ENCODE measurements at places on chromosomes 5 and 9.

- no peak for DNase-seq
Measured at GRCh38 chr9:128635266-128636023, 21.2 kb downstream of the DYNC2I2 start.

DNA sequence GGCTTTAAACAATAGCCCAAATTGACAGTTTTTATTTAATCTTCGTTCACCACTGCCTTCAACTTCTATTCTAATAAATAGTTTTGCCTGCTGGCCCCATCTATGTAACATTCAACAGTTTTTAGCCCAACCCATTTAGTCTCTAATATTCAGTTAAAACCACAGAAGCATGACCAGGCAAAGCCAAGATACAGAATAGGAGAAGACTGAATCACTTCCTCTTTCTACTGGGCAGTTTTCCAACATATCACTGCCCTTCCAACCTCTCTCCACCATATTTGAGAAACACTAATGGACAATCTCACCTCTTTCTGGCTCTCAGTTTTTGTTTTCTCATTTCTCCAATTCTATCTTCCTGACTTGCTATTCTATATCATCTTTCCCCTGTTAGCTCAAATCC, 352.9 kb downstream of the DNAH5 start:
- DNase-seq, result no peak

GRCh38 chr9:15426019-15426418, 3.3 kb downstream of the SNAPC3 start:
- no peak for DNase-seq

GRCh38 chr9:75033791-75034473, 5.8 kb upstream of the CARNMT1 start:
- DNase-seq, result no peak

GRCh38 chr9:98045234-98046179, 11.0 kb upstream of the NANS start:
- no peak for DNase-seq

GRCh38 chr9:114525513-114525912, 20.2 kb upstream of the WHRN start:
- DNase-seq, result no peak

DNA sequence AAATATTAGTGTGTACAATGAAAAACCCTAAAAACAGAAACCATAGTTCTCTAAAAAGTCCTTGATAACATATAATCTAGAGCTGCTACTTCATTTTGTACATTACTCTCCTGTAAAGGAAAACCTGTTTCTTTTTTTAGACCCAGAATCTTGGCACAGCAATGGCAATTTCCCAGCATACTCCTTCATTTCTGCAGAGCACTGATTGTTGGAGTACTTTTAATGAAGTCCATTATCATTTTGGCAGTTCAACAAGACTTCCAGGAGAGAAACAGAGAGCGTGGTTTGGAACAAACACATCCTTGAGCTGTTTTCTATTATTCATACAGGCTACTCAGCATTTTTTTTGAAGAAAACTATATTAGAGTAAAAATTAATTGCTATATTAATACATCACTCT, 22.7 kb upstream of the MROH2B start:
- no peak for DNase-seq

GRCh38 chr9:27565696-27566095, 7.6 kb downstream of the C9orf72 start:
- no peak for DNase-seq

DNA sequence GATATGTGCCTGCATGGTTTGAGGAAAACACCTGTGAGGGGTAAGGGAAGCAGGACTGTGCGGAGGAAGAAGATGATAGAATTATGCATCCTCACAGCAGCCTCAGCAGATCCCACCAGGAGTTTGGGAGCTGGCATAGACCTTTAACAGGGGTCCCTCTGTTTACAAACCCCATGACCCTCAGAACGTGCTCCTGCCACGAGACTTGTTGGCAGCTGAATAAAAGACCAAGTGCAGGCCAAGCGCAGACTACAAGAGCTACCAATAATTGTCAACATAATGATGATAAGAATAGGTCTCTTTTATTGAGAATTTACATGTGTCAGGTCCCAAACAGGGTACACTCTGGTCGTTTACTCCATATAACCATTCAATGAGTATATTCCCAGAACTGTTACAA, 236.0 kb downstream of the MED10 start:
- DNase-seq, result no peak

DNA sequence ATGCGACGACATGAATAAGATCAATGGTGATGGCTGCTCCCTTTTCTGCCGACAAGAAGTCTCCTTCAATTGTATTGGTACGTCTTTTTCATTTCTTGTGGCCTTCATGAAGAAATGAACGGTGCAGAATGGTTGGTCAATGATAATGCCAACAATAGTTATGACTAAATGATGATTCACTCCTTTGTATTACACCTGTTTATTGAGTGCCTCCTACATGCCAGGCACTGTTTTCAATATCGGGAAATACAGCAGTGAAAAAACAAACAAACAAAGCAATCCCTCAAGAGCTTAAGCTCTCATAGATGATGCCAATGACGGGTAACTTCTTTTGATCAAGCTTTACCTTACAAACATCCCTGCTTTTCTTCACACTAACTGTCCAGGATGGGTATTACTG, 117.7 kb downstream of the PAPPA start:
- DNase-seq, result no peak

GRCh38 chr5:66565878-66566277, 30.3 kb upstream of the MAST4 start:
- DNase-seq, result no peak

DNA sequence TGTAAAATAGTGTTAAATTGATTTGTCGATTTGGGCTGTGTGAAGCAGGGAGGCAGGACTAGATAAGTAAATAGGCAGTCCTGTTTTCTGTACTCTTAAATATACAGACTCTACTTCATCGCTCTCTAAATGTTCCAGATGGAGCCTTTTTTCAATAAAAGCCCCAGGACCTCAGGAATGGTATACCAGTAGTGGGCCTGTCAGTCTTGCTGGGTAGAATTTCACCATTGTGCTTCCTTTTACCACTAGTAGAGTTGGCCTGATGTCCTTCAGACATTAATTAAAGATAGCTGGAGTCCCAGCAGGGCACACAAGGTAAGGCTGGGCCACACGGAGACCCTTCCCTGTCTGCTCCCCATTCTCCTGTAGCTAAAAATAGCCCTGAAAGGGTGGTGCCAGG, 6.0 kb downstream of the SNX18 start:
- DNase-seq, result no peak

DNA sequence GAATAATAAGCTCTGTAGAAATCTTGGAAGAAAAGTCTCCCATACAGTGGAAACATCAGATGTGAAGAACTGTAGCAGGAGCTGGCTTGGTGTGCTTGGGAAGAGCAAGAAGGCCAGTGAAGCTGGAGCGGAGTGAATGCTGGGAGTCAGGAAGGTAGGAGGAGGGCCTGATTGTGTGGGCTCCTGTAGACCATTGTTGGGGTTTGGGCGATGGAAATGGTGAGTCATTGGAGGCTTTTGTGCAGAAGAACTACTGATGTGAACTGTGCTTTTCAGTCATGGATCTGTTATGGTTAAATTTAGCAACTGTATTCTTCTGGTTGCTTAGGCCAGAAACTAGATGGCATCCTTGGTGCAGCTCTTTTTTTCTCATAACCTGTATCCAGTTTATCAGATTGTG, 2.3 kb downstream of the ICE1 start:
- DNase-seq, result no peak

- DNase-seq, result no peak
Measured at GRCh38 chr9:16709924-16710323, 160.5 kb downstream of the BNC2 start.

DNA sequence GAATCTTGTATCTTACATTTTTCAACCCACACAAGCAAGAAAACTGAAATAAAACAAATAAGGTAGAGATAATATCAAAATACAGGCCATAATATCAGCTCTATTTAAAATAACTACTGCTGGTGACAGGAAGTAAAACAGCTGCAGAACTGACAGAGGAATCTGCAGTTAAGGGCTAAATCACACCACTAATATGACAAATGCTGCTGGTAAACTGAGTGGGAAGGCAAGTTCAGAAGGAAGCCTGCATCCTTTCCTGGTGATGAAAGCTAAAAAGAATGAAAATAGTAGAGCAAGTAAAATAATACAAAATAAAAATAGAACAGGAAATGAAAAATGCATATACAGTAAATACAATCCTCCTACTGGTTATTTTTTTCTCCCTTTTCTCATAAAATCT, 1293.7 kb upstream of the C9orf72 start:
- no peak for DNase-seq

GRCh38 chr5:88727705-88728313, 155.2 kb downstream of the MEF2C start:
- DNase-seq, result no peak

DNA sequence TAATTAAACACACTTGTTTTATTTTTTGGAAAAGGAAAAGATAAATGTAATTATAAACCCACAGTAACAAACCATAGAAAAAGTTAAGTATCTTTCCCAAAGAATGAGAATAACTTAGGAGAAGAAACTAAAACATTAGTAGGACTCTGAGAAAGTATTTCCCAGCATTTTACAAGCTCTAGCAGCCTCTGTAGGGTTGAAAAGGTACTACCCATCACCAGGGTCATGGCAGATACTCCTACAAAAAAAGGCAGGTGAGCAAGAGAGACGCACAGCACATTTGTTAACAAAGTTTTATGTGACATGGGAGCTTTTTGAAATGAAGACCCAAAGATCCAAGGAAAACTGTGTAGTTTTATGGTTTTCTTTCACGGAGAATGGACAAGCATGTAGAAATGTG, 77.7 kb upstream of the FAM169A start:
- DNase-seq, result no peak

GRCh38 chr9:4832786-4833579, 40.2 kb downstream of the RCL1 start:
- DNase-seq, result no peak

DNA sequence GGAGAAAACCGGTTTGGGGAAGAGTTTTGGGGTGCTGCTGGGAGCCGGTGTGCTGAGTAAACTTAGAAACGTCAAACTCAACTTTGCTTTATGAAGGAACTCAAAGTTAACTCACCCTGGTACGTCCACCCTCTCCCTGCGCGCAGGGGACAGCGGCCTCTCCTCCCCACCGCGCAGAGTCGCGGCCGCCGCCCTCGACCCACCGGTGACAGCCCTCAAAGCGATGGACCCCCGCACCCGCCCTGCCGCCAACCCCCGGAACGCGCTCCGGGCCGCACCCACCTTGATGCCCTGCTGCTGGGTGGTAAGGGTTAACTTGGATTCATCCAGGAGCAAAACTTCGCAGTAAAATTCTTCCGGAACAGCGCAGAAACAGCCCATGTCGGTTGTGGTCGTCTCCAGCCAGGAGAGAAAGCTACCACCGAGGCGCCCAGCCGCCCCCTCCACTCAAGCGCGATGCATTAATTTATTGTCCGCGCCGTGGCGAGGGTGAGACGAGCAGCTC, 366 bp downstream of the EPB41L4A start:
- no peak for DNase-seq

- DNase-seq, result no peak
Measured at GRCh38 chr9:134321946-134322741, 4.1 kb upstream of the RXRA start.

DNA sequence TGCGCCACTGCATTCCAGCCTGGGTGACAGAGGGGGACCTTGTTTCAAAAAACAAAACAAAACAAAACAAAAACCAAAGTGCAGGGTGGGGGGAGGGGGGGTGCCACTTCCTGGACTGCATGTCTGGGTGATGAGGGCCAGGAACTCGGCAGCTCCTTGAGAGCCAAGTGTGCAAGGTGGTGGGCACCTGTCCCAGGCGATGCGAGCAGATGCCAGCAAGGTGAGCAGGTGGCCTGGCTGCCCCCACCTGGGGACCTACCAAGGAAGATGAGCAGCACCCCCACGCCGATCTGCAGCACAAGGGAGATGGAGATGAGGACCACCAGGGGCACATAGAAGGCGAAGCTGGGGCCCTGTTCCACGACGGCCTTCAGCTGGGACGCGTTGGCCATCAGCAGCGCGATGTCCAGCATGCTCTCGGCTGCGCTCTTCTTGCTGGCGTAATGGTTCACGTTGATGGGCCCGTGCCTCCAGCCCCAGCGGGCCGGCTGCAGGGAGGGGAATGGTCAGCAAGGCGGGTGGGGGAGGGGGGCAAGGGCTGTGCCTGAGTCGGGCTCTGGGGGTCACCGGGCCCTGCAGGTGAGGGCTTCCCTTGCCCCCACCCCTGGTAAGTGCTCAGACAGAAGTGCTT, 7.8 kb downstream of the NINJ1 start:
- no peak for DNase-seq

DNA sequence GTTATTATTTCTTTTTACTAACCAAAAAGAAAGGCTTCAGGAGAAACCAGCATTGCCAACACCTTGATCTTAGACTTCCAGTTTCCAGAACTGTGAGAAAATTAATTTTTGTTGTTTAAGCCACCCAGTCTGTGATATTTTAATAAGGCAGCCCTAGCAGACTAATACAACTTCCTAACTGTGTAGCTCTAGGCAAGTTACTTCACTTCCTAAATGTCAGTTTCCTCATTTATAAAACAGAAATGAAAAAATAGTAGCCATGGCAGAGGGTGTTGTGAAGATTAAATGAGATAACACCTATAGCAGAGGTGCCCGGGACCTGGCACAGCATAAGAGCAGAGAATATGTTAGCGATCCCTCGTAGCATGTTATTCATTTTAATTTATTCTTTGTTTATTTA, 66.6 kb upstream of the HAND1 start:
- no peak for DNase-seq

DNA sequence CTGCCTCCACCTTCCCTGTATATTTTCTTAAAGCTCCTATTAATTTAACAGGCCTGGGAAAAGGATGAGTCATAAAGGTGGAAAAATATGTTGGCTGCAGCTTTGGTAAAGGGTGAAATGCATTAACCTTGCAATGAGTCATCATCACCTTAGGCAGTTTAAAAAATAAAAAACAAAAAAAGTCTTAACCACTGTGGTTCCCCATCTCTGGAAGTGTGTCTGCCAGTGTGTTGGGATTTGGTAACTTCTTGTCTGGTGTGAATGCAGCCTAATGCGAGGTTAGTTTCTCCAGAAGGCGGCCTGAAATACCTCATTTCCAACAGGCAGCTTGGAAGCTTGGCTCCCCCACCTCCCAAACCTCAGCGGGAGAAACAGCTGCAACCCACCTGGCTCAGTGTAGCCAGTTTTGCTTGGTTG, 265.3 kb upstream of the GAS1 start:
- DNase-seq, result no peak

GRCh38 chr5:8628521-8628920, 759.6 kb downstream of the MTRR start:
- DNase-seq, result no peak

DNA sequence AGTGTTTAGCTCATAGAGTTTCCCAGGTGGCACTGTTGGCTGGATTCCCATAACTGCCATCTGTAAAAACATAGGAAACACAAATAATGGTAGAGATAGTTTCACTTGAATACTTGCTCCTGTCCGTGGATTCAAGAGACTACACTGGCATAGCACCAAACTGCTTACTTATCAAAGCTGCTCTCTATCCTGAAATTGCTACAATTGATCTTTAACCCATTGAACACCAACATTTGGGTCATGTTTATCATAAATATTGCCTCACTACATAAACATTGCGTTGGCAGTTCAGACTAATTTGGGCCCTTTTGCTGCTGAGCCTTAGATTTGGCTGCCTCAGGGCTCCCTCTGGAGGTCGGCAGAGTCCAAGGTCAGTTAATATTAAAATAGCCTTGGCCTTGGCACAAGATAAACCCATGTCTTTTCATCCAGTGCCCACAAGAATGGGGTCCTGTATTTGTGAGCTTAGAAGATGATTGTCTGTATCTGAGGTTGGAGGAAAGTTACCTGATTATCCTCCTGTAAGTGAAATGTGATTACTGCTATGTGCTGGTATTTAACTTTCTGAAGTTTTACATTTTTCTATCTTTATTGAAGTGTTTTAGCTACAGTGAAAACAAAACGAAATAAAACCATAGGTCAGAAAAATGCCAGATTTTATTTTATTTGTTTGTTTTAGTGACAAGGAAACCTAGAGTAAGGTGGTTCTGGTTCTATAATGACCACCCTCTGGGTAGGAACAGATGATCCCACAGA, 4.0 kb upstream of the RANBP3L start:
- DNase-seq, result no peak

All from stimulated activated CD4-positive, alpha-beta T cell treated with anti-CD3 and anti-CD28 coated beads, TNF-alpha, amount 100 ng/mL, for 1 hour (primary cell).